ENCODE measurements at places on chromosomes 6 and 20.

GRCh38 chr6:32668226-32668747 is 1.8 kb upstream of the HLA-DQB1 start:
- DNase-seq = no peak

- no peak for DNase-seq
Observed at GRCh38 chr20:50692552-50692933, 1.2 kb upstream of the RIPOR3 start.

DNA sequence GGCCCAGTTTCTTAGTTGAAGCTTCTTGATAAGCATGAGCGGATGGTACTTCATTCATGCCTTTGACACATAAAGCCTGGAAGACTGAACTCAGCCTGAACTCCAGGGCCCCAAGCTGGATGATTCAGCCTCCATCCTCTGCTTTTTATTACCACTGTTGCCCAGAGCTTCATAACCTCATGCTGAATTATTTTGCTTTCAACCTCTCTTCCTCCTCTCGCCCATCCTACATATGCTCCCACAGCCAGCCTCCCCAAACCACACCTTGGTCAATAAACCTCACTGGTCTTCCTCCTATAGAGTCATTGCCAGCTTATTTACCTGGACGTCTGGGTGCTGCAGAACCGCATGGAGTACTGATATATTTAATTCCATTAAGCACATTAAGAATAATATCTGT is 59.4 kb downstream of the SLC35B3 start:
- DNase-seq = no peak

- DNase-seq = no peak
Observed at GRCh38 chr6:5838656-5839396, 167.9 kb downstream of the NRN1 start.

DNA sequence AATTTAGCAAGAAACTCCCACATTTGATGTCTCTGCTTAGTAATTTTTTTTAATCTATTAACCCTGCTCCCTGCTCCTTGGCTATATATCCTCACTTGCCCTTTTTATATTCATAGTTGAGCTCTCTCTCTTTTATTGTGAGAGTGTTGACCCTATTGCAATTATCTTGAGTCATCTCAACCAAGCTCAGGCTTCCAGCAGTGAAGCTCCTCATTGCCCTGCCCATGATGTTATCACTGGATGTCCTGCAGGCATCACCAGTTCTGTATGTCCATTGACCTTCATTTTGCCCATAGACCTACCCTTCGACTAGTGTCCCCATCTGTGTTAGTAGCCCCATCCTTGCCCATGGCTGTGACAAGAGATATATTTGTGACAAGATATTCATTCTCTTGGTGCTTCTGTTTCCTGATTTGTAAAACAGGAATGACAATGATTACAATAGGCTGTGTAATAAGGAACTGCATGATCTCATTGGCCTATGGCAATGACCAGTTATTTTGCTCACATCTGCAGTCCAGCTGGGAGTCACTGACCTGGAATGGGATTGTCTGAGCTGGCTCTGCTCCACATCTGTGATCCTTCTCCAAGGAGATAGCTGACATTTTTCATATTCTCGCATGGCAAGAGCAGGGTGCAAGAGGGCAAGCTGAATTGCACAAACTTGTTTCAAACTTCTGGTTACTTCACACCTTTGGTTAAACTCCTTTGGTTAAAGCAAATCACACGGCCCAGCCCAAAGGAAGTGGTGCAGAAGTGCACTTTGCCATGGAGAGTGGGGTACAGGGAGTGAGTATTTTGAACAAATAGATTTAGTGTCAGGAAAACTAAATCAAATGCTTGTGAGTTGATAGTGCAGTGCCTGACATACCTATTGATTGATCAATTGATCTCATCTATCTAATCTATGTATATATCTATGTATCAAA is 47.7 kb upstream of the CST5 start:
- no peak for DNase-seq

DNA sequence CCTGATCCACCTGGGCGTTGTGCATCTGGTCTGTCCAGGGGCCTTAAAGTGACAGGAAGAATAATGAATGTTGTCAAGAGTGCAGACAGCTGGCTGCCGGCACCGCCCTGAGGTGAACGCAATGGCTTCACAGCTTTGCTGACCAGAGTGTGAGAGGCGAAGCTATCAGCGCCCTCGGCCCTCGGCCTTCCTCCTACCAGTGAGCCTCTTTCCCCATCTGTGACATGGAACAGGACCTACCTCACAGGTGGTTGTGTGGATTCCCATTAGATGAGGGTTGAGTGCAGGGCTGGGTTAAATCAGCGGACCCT is 54.8 kb downstream of the CTCFL start:
- no peak for DNase-seq

GRCh38 chr20:9331707-9332435 is 182.5 kb upstream of the LAMP5 start:
- DNase-seq = no peak

GRCh38 chr6:88650029-88650619 is 313.3 kb downstream of the RNGTT start:
- no peak for DNase-seq

DNA sequence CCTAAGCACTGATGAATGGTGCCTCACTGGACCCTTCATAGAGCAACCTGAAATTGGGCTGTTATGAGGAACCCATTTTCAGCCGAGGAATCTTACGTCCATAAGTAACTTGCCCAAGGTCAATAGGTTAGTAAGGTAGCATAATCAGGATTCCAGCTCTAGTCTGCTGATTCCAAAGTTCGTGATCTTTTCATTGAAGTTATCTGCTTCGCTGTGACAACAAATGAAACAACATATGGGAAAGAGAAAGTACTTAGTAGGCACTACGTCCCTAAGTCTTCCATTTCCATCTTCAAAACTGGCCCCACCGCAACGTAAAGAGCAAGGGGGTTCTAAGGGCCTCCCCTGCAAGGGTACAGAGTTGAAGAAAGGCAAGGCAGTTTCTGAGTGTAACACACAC is 49.5 kb downstream of the MYLIP start:
- DNase-seq = no peak

- no peak for DNase-seq
Observed at GRCh38 chr6:43052842-43053544, 658 bp downstream of the CUL7 start.
